B cell (primary cell): ENCODE measurements at places on chromosomes 5 and 9. TPM values are rescaled to one million over a fixed set of nuclear protein-coding genes. Genes with fewer than 3 reads are reported as not detected.

ADAMTS13 gene
- 4.9 and 5.7 TPM in 2 replicates for polyA plus RNA-seq

- no peaks in the 10 kb centered on the region for H3K4me1 ChIP-seq
- peaks cover 2% of the 10 kb centered on the region for H3K27me3 ChIP-seq
- H3K4me3 ChIP-seq, result no peak overlapping the region
Observed at GRCh38 chr5:329768-330167, 8.3 kb downstream of the AHRR start.

- no peak overlapping the region for H3K27ac ChIP-seq
- DNase-seq, result no peak
- H3K27me3 ChIP-seq, result no peaks in the 10 kb centered on the region
- H3K36me3 ChIP-seq, result no peaks in the 10 kb centered on the region
Observed at GRCh38 chr5:21071986-21072385, 1084.0 kb upstream of the CDH18 start.

DNA sequence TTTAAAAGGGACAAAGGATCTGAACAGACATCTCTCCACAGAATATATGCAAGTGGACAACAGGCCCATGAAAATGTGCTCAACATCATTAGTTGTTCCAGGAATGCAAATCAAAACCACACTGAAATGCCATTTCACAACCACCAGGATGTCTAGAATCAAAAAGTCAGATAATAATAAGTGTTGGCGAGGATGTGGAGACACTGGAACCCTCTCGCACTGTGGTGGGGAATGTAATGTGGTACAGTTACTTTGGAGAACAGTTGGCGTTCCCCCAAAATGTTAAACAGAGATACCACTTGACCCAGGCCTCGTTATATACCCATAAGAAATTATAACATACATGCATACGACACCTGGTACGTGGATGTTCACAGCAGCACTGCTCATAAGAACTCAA is 38.6 kb downstream of the SARDH start:
- H3K27me3 ChIP-seq, result peaks cover 12% of the 10 kb centered on the region
- H3K4me1 ChIP-seq, result peaks cover 28% of the 10 kb centered on the region
- H3K4me3 ChIP-seq, result no peak overlapping the region
- no peaks in the 10 kb centered on the region for H3K36me3 ChIP-seq
- DNase-seq, result no peak

DNA sequence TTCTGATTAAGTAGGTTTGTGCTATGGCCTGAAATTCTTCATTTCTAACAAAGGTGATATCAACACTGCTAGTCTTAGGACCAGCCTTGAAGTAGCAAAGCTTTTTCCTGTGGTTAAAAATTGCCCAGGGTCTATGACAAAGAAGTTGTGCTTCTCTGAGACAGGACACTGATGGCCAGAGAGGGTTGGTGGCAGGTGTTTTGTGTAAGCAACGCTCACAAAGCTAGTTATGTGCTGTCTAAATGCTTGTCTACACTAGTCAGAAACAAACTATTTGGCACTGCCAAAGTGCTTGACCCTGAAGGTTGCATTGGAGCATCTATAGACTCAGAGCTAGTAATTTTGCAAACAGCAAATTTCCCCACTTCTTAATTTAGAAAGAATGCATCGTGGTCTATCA is 44.1 kb upstream of the SELENOP start:
- H3K27me3 ChIP-seq, result no peaks in the 10 kb centered on the region
- H3K4me1 ChIP-seq, result no peaks in the 10 kb centered on the region
- no peak overlapping the region for H3K4me3 ChIP-seq
- no peak overlapping the region for H3K27ac ChIP-seq
- DNase-seq, result no peak

GRCh38 chr5:472656-473550 is 29.9 kb downstream of the EXOC3 start:
- DNase-seq, result peak; percentile 90
- H3K36me3 ChIP-seq, result peaks cover 6% of the 10 kb centered on the region
- H3K27me3 ChIP-seq, result no peaks in the 10 kb centered on the region
- H3K4me1 ChIP-seq, result peaks cover 34% of the 10 kb centered on the region

DNA sequence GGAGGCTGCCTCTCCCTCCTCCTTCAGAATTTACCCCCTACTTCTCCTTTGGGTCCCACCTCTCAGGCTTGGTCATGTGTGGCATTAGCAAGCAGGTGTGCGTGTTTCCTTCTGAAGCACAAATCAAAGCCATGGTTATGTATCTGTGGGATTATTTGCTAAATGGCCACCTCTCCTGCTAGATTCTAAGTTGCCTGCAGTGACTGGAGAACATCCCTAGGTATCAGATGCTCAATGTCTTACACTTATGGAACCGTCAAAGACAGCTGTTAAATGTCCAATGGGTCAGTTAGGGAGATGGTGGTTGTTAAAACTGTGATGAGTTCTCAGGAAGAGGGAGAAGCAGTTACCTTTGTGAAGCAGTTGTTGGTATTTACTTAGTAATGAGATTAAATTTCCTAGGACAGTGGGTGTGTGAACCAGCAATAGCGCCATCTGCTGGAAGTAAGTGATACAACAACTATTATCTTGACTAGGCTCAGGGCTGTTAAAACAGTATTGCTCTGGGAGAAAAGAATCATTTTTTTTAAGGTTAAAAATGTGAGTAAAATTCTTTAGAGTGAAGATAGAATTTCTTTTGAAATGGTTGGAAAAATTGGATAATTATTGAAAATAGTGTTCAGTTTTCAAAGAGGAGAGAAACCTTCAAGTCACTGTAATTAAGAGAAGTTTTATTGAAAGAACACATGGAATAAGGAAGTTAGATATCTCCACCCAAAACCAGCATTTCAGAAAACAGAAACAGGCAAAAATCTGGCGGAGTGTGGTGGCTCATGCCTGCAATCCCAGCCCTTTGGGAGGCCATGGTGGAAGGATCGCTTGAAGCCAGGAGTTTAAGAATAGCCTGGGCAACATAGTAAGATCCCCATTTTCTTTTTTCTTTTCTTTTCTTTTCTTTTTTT is 71.3 kb downstream of the TMC1 start:
- H3K4me1 ChIP-seq, result no peaks in the 10 kb centered on the region
- H3K27ac ChIP-seq, result no peak overlapping the region
- no peaks in the 10 kb centered on the region for H3K27me3 ChIP-seq
- H3K4me3 ChIP-seq, result no peak overlapping the region
- peak; percentile 73 for DNase-seq

DNA sequence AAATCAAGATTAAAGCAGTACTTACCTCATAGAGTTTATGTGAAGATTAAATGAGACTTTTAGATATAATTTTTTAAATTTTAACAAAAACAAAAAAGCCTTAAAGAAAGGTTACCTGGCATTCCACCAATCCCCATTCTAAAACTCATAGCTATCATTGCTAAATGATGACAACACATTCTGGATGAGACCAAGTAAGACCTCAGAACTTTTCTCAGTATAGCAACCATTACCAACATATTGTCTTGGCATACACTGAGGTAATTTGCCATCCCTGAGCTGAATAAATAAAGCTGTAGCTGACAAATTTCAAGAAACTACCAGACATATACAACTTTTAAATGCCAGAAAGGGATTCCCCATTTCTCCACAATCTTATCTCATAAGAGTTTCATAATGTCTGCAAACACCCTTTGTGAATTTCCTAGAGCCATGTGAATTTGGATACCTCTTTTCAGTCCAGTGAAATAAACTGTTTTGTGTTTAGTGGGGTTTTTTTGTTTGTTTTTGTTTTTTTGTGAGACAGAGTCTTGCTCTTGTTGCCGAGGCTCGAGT is 29.5 kb downstream of the RANBP3L start:
- DNase-seq, result no peak
- no peak overlapping the region for H3K4me3 ChIP-seq
- no peaks in the 10 kb centered on the region for H3K27me3 ChIP-seq
- H3K4me1 ChIP-seq, result no peaks in the 10 kb centered on the region
- no peaks in the 10 kb centered on the region for H3K36me3 ChIP-seq
- no peak overlapping the region for H3K27ac ChIP-seq
